ENCODE measurements at places on chromosomes 12 and 14. TPM values are rescaled to one million over a fixed set of nuclear protein-coding genes. Genes with fewer than 3 reads are reported as not detected.

GRCh38 chr14:53109105-53110041 is 43.8 kb downstream of the DDHD1 start:
- DNase-seq, result no peak

- peak; percentile 74 for DNase-seq
Measured at GRCh38 chr12:101616027-101616494, 21.3 kb downstream of the MYBPC1 start.

DNA sequence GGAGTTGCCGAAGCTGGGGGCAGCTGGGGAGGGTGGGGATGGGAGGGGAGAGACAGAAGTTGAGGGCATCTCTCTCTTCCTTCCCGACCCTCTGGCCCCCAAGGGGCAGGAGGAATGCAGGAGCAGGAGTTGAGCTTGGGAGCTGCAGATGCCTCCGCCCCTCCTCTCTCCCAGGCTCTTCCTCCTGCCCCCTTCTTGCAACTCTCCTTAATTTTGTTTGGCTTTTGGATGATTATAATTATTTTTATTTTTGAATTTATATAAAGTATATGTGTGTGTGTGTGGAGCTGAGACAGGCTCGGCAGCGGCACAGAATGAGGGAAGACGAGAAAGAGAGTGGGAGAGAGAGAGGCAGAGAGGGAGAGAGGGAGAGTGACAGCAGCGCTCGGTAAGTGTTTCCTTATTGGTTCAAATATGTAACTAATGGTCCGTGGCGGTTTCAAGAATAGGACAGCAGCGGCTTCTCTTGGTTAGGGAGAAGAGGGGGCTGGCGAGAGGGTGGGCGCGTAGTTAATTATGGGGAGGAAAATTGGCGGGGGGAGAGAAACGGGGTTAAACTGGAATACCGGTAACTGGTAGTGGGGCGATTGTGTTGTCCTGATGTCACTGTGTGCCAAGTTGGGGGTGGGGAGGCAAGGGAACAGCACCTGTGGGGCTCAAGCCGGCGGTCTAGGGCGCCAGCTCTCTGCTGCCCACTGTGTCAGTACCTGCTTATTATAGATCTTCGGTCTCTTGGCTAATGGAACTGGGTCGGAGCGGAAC is 8.4 kb downstream of the HOXC8 start:
- peak; percentile 76 for DNase-seq

GRCh38 chr14:42792166-42792565 is 1185.5 kb downstream of the LRFN5 start:
- DNase-seq, result no peak

DNA sequence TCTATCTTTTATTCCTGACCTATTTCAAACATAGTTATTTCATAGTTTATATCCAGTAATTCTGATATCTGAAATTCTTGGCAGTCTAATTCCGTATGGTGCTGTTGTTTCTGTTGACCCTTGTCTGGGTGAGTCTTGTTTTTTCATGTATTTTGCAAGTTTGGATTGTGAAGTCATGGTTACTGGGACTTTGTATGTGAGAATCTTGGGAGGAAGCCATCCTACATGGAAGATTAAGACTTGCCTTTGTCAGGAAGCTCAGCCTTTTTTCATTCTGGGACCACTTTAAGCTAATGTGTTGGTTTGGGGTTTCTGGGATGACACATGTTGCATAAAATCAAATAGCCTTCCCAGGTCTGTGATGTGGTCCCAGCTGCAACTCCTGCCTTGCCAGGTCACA is 191.6 kb upstream of the E2F7 start:
- DNase-seq, result no peak

Gene STAT6
- 99.7 TPM for total RNA-seq

DNA sequence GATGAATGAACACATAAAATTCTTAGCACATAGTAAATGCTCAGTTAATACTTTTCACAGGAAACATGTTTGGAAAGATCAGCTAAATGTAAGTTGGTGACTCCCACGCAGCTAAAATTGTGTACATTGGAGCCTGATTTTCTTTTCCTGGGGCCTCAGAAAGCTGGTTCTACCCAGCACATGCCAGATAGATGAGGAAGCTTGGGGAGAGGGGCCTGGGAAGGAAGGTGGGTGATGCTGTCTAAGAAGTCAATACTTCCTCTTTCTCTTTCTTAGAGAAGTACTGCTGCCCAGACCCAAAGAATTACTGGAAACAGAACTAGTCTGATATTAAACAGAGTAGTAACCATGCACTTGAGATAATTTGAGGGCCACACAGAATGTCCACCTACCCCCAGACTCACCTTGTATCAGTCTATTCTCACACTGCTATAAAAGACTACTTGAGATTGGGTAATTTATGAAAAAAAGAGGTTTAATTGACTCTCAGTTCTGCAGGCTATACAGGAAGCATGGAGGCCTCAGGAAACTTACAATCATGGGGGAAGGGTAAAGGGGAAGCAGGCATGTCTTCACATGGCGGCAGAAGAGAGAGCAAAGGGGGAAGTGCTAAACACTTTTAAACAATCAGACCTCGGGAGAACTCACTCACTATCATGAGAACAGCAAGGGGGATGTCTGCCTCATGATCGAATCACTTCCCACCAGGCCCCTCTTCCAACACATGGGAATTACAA is 123.3 kb upstream of the MED13L start:
- DNase-seq, result no peak

- DNase-seq, result no peak
Measured at GRCh38 chr12:99901181-99901580, 83.6 kb downstream of the ANKS1B start.

Gene PZP
- total RNA-seq, result not detected

- DNase-seq, result no peak
Measured at GRCh38 chr14:104290756-104291122, 152.4 kb downstream of the KIF26A start.

- no peak for DNase-seq
Measured at GRCh38 chr14:61329478-61330051, 8.2 kb downstream of the PRKCH start.
